ENCODE measurements at places on chromosomes 6 and 20.

GRCh38 chr6:26322645-26323482 is 42.1 kb upstream of the BTN3A2 start:
- no peak for DNase-seq

DNA sequence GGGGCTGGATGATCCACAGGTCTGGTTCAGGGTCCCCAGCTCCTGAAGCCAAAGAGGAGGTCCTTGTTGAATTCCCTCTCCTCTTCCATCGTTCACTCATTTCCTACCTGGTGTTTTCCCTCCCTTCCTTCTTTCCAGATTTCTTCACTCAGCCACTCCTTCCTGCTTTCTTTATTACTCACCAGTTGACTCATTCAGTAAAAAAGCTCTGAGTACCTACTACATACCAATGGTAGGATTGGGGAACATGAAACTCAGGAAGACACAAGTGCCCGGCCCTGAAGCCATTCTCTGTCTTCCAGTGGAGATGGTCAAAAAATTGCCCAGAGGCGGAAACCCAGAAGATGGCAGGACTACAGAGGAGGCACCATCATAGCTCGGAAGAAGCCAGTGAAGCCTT is 11.9 kb upstream of the NSFL1C start:
- no peak for DNase-seq

DNA sequence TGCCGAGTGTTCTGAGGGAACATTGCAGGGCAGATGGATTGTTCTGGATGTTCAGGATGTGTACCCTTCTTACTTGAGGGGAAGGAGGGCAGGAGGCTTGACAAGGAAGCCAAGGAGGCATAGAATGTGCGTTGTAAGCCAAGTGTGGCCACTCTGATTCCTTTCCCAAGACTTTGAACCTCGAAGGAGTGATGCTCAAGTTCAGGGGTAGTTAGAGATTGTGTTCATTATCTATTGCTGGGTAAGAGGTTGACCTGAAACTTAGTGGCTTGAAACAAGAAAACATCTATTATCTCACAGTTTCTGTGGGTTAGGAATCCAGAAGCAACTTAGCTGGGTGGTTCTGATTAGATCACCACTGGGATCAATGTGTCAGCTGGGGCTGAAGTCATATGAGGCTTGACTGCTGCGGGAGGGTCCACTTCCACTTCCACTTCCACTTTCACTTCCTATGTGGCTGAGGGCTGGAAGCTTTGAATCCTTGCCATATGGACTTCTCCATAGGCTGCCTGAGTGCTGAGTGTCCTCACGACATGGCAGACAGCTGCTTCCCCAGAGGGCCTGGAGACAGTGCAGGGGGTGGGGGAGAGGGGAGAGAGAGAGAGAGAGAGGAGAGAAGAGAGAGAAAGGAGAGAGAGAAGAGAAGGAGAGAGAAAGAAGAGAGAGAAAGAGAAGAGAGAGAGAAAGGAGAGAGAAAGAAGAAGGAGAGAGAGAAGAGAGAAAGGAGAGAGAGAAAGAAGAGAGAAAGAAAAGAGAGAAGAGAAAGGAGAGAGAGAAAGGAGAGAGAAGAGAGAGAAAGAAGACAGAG is 6.9 kb upstream of the CD40 start:
- no peak for DNase-seq

DNA sequence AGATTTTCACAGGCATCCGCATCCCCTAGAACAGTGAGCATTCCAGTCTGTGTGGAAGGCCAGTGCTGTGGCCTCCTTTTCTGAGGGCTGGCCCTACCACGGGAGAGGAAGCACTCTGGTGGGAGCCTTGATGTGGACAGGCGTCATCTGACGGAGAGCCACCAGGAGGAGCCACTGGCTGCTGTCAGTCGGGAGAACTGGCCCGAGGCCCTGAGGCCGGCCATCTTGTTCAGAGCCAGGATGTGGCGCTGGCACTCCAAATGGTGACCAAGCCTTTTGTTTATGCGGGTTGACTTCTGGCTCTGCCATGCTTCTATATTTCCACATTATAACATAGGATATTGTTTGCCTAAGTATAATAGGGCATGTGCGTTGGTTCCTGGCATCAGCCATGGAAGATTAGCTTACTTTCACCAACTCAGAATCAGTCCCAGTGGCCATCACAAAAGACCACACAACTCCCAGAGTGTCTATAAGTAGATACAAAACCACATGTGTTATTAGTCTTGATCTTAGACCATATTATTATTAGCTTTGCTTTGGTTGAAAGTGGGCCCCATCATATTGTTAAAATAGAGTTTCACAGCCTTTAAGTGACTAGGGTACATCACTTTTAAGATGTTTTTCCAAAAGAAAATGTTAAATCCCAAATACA is 273.9 kb upstream of the TAB2 start:
- no peak for DNase-seq

DNA sequence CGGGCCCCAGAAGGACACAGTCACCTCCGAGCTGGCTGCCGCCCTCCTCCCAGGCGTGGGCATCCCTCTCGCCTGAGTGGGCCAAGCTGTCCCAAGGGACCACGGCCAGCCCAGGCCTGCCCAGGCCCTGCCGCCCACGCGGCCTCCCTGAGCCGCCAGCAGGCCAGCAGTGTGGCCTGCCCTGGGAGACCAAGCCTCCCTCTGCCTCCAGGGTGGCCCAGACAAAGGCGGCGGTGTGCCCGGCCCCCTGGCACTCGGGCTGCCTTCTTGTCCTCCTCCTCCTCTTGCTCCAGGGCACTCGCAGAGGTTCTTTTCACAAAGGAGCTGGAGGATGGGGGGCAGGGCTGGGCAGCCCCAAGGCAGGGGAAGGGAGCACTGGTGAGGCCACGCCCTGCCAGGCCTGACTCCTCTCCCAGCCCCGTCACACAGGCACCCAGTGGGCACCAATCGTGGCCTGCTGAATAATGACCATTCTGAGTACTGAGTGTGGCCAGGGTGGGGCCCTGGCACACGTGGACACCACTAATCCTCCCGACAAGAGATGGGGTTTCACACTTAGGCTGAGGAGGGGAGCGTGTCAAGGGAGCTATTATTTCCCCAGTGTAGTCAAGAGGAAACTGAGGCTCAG is 25.3 kb downstream of the NOL4L start:
- DNase-seq = no peak

GRCh38 chr20:11966186-11966585 is 48.5 kb downstream of the BTBD3 start:
- no peak for DNase-seq

GRCh38 chr6:134577998-134578397 is 260.1 kb upstream of the SGK1 start:
- no peak for DNase-seq

GRCh38 chr6:122580737-122581136 is 29.5 kb upstream of the PKIB start:
- DNase-seq = no peak

DNA sequence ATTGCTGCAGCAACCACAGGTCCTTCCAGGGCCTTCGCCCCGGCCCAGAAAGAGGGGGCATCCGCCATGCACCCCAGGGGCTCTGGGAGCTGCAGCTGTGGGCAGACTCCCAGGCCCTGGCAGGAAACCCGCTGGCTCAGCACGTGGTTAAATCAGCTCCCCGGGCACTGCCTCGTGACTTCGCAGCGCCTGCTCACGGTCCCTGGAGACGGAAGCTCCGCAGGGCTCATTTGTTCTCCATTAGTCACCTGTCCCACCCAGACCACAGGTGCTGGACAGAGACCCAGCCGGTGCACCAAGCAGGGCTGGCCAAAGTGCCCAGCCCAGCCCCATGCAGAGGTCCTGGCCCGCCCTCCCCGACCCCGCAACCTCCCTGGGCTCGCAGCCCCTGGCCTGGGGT is 14.7 kb downstream of the KCNQ2 start:
- DNase-seq = no peak

DNA sequence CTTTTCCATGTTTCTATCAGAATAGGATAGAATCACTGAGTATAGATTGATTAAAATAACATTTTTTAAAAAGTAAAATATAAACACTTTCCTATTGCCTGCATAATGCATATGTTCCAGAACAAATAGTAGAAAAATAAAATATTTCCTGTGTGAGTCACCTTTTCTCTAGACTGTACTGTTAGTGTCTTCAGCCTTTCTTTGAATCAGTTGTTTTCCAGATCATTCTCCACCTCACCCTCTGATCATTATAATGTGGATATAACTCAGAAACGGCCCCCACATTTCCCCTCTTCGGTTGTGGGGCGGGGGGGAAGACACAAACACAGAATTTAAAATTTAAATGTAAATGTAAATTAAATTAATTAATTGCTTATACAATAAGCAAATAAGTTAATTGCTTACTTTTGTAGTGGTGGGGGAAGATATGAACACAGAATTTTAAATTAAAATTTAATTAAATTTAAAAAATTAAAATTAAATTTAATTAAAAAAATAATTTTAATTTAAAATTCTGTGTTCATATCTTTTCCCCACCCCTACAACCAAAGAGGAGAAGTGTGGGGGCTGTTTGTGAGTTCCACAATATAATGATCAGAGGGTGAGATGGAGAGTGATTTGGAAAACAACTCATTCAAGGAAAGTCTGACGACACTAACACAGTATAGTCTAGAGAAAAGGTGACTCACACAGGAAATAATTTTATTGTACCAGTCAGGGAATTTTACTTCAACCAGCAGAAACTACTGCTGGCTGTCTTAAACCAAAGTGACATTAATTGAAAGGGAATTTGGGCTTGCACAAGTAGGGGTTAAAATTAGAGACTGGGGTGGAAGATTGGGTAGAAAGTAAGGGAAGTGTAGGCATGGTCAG is 37.1 kb upstream of the PROKR2 start:
- no peak for DNase-seq

DNA sequence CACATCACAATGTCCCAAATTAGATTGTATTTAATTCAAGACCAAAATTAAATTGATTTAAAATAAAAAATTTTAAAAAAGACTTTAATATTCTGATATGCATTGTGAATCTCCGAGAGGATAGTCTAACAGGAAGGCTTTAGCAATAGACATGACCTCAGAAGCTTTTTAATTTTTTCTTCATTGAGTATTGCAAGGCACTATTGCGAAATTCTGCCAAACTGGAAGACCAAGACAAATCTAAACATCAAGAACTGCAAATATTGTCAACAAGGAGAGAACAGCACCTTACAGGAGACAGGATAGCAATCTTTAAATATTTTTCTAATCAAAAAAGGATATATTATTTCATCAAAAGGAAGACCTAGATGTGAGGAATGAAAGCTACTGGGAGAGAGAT is 56.9 kb downstream of the BMP5 start:
- no peak for DNase-seq

GRCh38 chr20:11271920-11272594 is 598.3 kb upstream of the JAG1 start:
- DNase-seq = no peak

- no peak for DNase-seq
Measured at GRCh38 chr6:43934183-43934802, 164.3 kb downstream of the VEGFA start.

DNA sequence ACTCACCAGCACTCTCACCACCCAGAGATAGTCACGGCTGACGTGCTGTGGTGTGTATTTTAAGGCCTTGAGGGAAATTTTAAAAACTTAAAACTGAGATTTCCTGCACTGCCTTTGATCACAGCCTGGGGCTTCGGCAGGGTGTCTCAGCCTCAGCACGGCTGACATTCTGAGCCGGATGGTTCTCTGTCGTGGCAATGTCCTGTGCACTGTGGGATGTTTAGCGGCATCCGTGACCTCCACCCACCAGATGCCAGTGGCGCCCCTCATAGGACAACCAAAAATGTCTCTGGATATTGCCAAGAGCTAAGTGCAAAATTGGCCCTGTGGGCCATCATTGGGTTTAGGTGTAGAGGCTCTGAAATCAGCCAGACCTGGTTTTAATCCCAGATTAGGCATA is 142.2 kb upstream of the KCNG1 start:
- DNase-seq = no peak

DNA sequence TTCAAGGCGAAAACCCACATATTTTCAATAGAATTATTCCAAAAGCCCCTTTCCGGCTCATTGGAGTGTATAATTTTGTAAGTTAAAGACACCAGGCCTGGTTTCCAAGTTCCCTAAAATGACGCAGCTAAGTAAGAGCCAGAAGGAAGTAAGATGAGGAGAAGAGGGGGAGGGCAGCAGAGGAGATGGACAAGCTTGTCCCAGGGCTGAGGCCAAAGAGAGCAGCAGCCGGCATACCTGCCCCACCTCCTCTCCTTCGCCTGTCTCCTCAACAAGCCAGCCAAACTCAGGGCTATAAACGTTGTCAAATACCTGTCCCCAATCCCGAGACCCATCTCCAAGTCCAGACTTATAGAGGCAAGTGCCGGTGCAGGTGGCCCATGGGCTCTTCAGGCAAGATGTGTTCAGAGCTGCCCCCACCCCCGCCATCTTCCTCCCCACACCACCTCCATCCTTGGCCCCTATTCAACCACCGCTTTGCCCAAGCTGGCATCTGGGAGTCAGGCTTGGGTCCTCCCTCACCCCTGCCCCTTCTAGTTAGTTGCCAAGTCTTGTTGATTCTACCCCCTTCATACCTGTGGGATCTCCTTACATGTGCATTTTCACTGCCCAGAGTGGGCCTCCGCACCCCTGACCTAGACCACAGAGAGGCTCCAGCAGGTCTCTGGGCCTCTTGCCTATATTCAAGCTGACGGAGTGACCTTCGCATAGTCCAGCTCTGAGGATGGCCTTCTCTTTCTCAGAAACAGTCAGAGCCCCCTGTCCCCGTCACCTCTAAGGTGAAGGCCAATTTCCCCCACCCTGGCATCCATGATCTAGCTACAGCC is 75.7 kb upstream of the SIRPA start:
- DNase-seq = no peak

DNA sequence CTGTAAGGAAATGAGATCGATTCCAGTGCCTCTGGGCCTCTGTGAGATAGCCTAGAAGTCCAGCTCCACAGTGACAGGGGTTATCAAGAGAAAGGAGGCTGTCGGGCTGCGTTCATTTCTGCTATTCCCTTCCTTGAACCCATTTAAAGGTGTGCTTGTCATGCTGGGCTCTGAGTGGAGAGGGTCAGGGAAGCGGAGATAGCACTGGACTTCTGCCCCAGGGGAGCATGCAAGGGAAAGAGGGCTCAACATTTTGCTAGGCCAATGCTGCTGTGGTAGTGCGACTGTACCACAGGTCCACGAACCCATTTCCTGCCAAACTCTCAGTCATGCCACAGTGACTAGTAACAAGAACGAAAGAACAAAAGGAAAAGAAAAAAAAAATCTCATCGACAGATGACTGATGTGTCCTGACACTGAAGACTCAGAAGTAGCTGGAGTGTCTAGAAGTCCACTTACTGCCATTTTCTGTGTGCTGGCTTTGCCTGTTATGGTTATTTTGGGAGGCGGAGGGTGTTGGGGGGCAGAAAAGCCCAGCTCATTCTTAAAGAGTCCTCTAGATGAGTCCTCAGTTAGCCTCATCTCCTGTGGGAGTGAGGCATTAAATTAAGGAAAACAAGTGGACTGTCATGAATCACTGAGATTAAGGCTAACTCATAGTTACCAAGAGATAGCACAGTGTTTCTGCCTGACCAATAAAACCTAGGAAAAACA is 8.1 kb downstream of the NEDD9 start:
- no peak for DNase-seq
